SK-N-MC (cell line): ENCODE measurements at places on chromosomes 2 and 18.

DNA sequence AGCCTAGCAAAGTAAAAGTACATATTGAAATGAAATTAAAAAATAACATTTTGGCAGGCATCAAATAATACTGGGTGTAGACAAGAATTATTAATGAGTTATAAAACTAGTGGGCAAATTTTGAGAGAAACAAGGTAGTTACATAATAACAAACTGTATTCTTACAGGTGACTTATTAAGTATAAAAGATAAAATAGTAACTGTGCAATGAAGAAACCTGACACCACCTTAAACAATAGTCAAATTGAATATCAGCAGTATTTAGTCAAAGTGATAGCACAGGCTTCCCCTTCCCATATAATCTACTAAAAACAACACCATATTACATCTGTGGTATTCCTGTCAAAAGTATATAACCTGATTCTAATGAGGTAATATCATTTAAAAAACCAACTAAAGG, 1099.8 kb upstream of the CRIM1 start:
- DNase-seq, result no peak

- DNase-seq, result no peak
These were observed 14.6 kb upstream of the NT5DC4 start for GRCh38 chr2:112706170-112706664.

GRCh38 chr2:215609089-215610032, 173.5 kb upstream of the FN1 start:
- DNase-seq, result no peak

- no peak for DNase-seq
These were observed 9.0 kb upstream of the ATRAID start for GRCh38 chr2:27202854-27203253.
